ENCODE measurements at places on chromosomes 1 and 21.

- no peak for DNase-seq
Measured at GRCh38 chr21:44628707-44629391, 2.0 kb downstream of the KRTAP10-9 start.

GRCh38 chr1:247332623-247333361 lies 1.1 kb upstream of the ZNF496 start:
- DNase-seq: no peak

- DNase-seq: no peak
Measured at GRCh38 chr1:163205513-163205912, 2.8 kb upstream of the RGS5 start.

DNA sequence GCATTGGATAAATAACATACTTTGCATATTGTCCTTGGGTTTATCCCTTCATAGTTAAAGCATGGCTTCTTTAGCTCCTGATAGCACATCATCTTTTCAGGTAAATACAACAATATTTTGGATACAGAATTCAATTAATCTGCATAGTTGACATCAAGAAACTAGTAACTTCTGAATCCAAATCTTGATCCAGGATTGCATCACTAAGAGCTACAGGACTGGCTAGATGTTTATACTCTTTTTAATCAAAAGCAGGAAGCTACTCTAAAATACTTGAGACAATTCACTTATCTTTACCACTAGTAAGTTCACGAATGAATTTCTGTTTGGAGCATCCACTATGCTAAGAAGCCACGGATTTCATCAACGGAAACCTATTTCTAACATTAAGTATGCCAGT lies 54.2 kb upstream of the SLC44A3 start:
- no peak for DNase-seq

- DNase-seq: no peak
Measured at GRCh38 chr21:32411350-32412161, 950 bp upstream of the EVA1C start.

- no peak for DNase-seq
Measured at GRCh38 chr1:38891753-38892152, 10.4 kb upstream of the GJA9 start.

DNA sequence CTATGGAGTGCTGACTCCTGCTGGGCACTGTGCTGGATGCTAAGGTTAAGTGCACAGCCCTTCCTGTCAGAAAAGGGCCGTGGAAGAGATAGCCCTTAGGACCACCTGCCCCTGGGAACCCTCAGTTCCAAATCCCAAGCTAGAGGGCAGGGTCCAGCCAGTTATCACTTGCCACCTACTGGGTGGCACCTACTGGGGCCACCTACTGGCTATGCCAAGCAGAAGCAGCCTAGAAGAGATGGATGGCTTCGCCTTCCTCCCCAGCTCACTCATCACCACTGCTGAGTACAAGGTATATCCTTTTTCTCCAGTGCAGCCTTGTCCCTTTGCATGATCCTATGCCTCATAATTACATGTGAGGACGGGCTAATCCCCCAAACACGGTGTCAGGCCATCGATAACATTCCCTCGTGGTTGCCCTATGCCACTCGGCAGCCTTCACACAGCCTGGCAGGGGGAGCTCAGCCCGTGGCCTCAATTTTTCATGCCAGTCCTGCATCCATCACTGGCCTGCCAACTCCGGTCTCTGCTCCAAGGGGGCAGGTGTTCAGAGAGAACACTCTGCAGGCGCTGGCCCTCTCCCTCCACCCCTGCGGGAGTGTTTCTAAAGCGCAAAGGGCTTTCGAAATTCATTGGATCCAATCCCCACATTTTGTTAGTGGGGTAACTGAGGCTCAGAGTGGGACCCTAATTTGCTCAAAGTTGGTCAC lies 49.0 kb downstream of the SYT2 start:
- DNase-seq: peak; percentile 21

DNA sequence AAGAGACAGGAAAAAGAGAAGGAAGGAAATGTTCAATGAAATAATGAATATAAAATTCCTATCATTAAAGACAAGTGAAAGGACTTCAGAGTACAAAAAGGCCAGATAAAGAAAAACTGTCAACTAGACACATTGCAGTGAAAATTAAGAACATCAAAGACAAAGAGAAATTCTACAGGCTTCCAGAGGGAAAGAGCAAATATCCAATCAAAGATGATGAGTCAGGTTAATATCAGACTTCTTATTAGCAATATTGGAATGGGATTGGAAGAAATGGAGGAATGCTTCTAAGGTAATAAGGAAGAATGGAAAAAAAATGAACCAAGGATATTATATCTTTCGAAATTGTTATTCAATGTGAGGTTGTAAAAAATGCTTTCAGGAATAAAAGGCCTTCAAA lies 7.8 kb downstream of the PLA2G2A start:
- DNase-seq: no peak

DNA sequence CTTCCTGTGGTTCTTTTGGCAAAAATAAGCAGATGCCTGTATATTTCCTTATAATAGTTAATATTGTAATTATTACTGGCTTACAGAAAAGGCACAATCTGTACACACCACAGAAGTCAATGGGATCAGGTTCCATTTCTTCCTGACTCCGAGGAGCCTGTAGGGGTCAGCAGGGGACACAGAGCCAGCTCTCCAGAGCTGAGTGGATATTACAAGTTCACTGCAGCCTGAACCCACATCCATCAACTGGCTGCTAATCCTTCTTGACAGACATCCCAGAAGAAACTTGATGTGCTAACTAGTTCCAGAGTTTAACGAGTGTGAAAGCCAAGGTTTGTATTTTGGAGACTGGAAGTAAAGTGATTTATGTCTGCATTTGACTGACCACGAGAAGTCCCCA lies 203.8 kb downstream of the LMX1A start:
- peak; percentile 11 for DNase-seq

DNA sequence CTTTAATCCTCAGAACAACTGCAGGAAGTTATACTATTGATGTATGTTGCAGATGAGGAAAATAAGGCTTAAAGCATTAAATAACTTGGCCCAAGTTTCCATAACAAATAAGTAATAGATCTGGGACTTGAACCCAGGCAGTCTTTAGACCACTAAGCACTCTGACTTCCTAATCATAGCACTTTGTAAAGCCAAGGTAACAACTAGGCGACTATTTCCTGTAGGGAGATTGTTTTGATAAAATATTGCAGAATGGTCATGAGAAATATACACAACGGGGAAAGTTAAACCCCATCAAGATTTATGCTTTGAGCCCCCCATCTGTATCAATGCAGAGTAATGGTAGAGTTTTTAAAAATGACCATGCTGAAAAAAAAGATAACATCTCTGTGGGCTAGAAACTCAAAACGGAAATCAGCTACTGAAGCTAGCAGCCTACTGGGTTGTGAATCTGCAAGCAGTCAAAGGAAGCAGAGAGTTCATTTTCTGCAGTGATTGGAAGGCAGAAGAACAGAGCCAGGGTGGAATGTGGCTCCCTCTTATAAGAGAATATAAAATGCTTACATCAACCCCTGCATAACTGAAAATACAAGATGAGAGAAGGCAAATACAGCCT lies 111.2 kb upstream of the OLIG2 start:
- DNase-seq: no peak

DNA sequence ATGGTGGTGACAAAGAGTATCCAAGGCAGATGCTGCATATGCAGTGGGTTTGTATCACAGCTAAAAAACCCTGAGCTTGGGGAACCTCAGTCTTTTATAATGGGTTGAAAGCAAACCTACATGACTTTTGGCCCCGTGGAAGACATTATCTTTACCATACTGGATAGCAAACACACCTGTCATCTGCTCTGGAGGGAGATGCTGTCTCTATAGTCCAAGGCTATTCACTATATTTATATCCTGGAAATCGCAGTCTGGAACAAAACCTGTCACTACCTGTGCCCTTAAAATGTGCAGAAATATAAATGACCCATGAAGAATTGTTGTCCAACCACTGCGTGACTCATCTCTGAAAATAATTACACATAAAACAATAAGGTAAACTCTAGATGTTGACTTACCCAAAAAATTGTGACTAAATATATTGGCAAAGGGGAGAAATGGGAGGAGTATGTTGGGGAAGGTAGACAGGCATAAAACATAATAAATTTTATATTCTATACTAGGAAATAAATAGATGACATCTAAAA lies 121.0 kb upstream of the CXADR start:
- no peak for DNase-seq

DNA sequence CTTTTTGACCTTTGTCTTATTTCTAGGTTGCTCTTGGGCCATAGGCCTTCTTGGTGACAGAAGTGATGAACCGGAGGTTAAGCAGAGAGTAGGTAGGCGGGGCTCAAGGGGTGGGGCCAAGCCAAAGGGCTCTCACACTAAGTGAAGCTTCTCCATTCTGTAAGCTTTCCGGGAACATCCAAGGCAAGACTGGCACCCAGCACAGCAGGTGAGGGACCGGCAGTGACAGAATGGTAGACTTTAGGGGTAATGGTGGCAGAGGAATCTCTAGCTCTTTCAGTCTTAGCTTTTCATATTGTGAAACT lies at the start of gene TNFAIP8L2:
Gene TNFAIP8L2 (plus strand): TSS at position 135 of the 305 bp plus-strand sequence. CDS start 2,049 bp downstream, outside the sequence.
- no peak for DNase-seq

DNA sequence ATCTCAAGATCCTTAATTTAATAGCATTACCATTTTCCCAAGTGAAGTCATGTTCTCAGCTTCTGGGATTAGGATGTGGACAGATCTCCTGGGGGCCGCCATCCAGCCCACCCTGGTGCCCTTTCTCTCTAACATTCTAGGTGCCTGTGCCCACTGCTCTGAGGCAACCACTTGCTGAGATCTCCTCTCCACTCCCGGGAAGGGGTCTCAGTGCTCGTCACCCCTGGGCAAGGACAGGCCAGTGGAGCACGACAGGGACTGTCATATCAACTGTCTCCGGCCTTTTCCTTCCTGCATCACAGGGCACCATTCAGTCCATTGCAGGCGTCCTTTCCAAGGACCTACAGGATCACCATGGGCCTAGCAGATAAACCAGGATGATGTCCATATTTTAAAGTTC lies 304.8 kb downstream of the AJAP1 start:
- DNase-seq: no peak

DNA sequence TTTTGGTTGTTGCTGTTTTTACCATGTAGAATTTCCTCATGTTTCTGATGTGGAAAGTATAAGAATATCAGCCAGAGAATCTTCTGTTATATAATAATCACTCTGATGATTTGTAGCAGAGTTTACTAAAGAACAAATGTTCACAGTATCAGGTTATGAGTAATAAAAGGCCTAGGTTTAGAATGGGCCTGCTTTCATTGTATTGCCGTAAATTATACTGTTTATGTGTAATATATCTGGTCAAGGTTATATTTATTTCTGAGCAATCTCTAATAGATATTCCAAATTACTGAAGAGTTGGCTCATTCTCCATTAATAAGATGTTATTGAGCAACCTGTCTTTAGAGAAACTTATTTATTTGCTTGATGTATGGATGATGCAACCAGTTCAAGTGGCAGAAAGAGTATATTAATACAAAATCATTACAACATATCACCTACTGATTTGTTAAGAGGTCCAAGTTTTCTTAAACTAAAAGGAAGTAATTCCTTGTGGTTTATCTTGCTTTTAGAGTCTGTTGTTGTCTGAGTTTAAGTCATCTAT lies 649.4 kb upstream of the CXADR start:
- DNase-seq: no peak

DNA sequence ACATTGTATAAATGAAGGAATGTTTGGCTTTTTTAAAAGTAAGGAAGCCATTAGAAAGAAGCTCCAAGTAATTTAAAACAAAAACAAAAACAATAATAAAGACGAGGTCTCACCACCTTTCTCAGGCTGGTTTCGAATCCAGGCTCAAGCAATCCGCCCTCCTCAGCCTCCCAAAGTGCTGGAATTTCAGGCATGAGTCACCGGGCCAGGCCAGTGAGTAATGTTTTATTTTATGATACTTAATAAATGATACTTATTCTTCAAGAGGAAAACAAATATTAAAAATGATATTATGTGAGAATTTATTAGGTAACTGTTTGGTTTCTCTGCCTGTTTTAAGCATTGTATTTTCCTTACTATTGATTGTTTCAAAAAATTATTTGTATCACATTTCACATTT lies 201.4 kb upstream of the BRINP3 start:
- no peak for DNase-seq

DNA sequence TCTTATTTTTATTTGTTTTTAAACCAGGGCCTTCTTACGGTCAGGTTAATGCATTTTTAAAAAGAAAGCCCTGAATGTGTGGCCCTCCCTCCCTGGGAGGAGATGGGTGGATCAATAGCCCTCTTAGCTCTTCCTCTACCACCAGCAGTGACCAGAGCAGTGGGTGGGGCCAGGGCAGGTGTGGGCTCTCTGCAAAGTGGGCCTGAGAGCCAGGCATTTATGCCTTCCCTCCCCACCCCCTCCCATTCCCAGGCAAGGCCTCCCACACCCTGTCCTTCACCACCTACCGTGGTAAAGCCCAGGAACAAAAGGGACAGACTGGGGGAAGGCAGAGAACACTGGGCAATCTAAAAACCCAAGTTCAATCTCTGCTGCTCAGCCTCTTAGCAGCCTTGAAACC lies 63.9 kb downstream of the SSBP3 start:
- DNase-seq: no peak

Data from ACHN (cell line).